ENCODE measurements at places on chromosomes 2 and 18.
A peak's percentile ranks its signal among the peaks of the same experiment; 100 is the strongest.

GRCh38 chr2:95377216-95378123 is 25.0 kb upstream of the FAHD2A start:
- no peak for DNase-seq

- no peak for DNase-seq
These were observed 12.8 kb downstream of the SH3RF3 start for GRCh38 chr2:109141727-109142283.

- DNase-seq: no peak
These were observed 74.7 kb downstream of the NDUFA10 start for GRCh38 chr2:239950144-239951128.

DNA sequence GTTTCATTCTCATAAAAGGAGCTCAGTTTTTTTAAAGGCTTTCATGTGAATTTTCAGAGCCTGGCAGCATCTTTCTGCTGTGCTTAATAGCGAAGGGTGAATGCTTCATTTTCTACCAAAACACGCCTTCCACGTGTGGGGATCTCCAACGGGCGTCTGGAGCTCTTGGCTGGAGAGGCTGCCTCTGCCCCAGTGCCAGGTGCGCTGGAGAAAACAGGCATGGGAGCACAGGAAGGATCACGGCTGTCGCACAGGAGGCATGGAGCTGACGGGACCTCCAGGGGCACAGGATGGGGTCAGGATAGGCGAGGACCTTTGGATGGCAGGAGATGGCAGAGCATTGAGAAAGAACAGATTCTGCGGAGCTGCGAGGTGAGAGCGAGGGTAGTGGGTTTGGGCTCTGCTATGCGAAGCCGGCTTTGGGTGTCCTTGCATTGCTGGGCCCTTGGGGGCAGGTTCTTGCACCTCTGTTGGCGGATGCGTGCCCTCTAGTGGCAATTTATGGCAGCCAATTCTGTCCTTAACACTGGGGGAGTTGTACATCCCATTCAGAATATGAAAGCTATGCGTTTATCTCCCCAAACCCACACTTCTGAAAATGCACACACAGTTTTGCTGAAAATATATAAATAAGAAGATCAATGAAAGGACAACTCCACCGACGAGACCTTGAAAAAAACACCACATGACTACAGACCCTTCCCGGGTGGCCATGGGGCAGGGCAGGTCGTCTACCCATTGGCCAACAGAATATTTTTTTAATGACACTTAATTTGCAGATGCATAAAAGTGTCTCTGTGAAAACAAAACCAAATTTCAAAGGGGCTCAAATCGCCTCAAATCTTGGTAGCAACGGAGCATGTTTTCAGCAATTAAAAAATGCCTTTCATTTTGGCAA is 90.4 kb upstream of the SLC35G4 start:
- DNase-seq: peak; percentile 56

GRCh38 chr2:119255760-119256581 is 32.3 kb downstream of the STEAP3 start:
- DNase-seq: no peak

DNA sequence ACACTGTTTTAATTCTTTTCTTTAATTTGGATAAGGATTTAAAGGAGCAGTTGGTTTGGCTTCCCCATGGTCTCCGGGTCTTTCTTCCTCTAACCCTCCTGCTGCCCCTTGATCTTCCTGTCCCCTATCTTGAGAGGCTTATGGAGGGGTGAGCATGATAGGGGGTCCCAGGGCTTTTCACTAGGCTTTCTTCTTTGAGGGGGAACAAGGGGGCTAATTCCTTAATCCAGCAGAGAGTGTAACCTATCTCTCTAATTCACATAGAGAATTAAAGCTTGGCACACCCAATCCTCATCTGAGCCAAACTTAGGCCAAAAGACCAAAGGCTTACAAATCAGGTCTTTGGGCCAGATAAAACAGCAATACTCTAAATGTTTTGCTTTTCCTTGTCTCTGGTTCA is 21.5 kb upstream of the C2orf66 start:
- no peak for DNase-seq

GRCh38 chr2:33765122-33765521 is 166.0 kb upstream of the FAM98A start:
- no peak for DNase-seq

GRCh38 chr2:227163485-227163997 is 464 bp downstream of the COL4A4 start:
- no peak for DNase-seq

DNA sequence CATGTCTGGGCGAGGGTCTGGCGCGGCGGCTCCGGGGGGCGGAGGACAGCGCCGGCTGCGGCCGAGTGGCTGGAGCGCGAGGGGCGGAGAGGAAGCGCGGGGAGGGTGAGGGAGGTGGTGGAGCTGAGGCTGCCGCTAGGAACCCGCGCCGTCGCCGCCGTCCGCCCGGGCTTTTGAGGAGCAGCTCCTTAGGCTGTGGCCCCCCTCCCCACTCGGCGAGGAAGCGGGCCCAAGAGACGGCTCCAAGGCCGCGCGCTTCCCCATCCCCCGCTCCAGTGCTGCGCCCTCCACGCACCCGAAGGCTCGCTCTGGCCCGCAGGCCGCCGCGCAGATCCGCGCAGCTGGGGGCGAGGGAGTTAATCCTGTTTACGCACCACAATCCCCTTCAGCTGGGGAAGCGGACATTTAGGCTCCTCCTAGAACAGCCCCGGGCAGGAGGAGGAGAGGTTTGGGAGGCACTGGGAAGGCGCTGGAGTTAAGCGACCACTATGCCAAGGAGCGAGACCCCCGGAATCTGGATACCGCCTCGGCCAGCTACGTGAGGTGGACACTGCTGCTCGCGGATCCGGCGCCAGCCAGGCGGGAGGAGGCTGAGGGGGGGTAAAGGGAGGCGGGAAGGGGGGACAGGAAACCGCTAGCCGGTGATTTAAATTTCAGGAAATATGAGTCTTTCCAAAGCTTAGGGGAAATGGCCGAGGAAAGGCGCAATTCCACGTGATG is at the start of gene CNRIP1:
CNRIP1 (minus strand) TSS at position 552 of the 720 bp plus-strand sequence; CDS start at position 3, 549 bp downstream.
- peak; percentile 11 for DNase-seq

- DNase-seq: no peak
These were observed 10.6 kb downstream of the DGUOK start for GRCh38 chr2:73937103-73937885.

DNA sequence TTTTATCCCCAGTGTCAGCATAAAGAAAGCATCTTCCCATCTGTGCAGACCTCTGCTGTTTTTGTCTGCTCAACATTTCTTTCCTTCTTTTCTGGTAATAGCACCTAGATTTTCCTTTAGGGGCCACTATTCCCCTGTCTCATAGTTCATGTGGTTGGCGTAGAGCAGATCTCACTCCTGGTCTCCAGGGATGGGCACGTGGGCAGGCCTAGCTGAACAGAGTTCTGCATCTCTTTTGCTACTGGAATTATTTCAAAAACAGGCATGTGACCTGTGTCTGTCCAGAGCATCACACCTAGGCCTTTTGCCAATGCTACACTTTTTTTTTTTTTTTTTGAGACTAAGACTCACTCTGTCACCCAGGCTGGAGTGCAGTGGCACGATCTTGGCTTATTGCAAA is 17.7 kb upstream of the ICOS start:
- DNase-seq: no peak

DNA sequence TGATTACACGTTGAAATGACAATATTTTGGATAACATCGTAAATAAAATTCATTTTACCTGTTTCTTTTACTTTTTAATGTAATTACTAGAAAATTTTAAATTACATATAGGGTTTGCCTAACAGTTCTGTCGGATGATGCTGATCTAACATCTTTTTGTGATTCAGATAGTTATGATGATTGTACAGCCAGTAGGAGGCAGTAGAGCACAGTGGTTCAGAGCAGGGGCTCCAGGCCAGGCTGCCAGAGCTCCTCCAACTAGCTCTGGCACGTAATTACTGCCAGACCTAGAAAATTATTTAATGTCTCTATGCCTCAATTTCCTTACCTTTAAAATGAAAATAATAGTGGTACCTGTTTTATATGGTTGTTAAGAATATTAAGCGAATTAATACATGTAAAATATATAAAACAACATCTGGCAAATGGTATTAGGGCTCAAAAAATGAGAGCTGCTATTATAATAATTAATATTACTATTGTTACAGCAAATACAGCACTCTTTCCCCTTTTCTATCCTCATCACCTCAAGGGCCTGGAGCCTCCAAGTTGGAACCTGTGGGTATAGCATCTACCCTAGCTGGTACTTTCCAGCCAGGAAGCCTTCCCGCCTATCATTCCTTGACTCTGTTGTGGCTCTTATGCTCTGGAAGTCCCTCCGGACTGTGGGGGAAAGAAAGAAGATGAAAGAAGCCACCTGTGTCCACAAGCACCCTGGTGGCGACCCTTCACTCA is 47.7 kb upstream of the PLA2R1 start:
- DNase-seq: peak; percentile 61

DNA sequence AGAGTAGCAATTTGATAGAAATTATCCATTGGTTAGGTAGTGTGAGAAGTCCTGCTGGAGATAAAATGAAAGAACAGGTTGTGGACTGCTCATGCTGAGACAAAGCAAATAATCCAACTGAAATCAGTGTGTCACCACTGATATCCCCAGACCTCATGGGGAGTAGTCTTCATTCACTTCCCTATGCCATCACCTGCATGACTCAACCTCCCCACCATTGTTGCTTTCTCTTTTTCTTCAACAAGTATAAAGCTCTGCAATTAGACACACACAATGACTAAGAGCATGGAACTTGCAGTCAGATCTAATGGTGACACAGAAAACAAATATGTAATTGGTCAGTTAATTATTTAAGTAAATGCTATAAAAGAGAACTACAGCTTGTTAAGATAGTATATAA is 475.3 kb downstream of the RIT2 start:
- no peak for DNase-seq

GRCh38 chr18:63477200-63477599 is 442 bp downstream of the SERPINB5 start:
- DNase-seq: no peak

DNA sequence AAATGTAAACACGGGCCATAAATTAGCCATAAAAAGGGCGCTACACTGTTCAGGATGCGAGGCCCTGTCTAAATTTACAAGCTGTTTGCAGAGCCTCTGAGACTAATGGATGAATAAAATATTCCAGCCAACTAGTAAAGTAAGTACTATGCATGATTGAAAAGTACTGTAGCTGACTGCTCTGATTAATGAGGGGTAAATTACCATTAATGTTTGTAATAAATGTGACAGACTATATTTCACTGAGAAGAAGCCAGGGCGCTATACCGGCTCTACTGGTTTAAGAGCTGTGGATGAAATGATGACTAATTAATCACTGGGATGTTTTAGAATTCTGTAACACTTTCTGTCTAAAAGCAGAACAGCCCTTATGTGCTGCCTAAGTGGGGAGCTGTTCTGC is 54.3 kb upstream of the RGPD4 start:
- no peak for DNase-seq

- no peak for DNase-seq
These were observed 34.1 kb downstream of the TANC1 start for GRCh38 chr2:159002462-159003111.

DNA sequence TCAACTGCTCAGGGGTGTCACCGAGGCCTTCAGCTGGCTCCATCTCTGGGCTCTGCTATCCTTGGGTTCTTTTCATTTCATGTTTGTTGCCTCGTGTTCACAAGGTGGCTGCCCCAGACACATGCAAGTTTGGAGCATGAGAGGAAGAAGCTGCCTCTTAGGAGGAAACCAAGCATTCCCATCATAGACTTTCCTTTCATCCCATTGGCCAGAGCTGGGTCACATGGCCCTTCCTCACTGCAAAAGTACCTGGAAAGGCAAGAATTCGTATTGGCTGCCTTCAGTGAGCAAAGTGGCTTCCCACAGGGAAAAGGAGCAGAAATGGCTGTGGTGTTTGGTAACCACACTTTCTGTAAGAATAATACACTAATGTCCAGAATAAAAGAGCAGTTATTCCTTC is 155.7 kb upstream of the RAB12 start:
- no peak for DNase-seq

- DNase-seq: no peak
These were observed 92.6 kb upstream of the TSPYL6 start for GRCh38 chr2:54348646-54349045.

DNA sequence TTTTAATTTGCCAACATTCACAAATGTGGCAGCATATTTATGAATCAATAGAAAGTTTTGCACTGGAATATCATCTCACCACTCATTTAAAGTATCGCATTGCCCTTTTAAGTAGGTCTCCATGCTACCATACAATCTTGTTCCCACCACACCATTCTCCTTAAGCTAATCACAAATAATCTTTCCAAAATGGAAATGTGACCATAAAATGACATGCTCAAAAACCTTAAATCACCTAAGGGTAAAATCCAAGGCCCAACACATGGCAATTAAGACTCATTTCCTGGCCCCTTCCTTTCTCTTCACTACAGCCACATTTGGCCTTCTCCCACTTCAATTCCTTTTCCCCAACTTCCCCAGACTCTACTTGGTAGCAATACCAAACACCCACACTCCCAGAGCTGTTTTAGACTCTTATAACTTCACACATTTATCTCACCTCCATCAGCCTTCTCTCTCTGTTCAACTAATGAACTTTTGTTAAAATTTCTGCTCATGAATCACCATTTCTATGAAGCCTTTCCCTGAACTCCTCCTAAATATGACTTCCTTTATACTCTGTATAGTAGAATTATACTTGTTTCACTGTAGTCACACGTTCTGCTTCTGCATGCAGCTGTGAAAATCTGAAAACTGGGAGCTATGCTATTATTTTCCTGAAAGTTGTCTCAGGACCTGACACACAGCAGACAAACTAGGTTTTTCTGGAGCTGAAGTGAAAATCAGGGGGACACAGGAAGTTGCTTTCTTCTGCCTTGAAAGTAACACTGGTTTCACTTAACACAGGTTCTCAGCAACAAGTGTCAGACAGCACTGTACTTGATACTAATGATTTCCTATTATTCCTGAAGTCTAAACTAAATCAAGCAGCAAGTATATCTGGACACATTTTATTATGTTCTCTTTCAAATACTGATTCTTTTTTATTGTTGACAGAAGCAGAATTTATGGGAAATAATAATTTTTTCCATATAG is 303.9 kb downstream of the ZEB2 start:
- DNase-seq: no peak

GRCh38 chr2:189609423-189609816 is 28.8 kb upstream of the SLC40A1 start:
- DNase-seq: no peak

GRCh38 chr18:60319129-60319528 is 53.4 kb downstream of the MC4R start:
- DNase-seq: no peak

- no peak for DNase-seq
These were observed 25.6 kb upstream of the MYCN start for GRCh38 chr2:15914596-15915385.

DNA sequence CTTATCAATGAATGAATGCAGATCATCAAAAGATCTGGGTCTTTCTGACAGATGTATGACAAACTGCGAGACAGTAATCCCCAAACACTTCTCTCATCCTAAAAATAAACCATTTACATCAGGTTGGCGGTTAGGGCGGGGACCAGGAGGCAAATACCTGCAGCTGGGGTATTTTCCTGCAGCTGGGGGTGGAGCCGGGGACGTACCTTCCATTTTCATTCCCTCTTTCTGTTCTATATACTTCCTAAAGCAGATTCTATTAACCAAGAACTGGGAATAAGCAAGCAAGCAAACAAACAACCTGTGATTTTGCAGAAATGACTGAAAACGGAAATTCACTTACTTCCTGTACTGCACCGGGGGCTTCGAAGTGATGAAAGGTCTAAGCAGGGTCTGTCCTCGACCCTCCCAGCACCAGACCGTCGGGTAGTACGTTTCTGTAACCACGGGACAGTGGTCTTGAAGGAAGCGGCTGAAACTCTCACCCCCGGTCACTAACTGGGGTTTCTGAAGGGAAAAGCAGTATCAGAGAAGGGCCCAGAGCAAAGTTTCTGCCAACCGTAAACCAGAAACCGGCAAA is 1.2 kb downstream of the ABHD3 start:
- DNase-seq: peak; percentile 24

All from activated CD4-positive, alpha-beta T cell treated with anti-CD3 and anti-CD28 coated beads, Interleukin-2, amount 50 U/mL, for 48 hours (primary cell).